ENCODE measurements at places on chromosomes 16 and 17. TPM values are rescaled to one million over a fixed set of nuclear protein-coding genes. Genes with fewer than 3 reads are reported as not detected.

DNA sequence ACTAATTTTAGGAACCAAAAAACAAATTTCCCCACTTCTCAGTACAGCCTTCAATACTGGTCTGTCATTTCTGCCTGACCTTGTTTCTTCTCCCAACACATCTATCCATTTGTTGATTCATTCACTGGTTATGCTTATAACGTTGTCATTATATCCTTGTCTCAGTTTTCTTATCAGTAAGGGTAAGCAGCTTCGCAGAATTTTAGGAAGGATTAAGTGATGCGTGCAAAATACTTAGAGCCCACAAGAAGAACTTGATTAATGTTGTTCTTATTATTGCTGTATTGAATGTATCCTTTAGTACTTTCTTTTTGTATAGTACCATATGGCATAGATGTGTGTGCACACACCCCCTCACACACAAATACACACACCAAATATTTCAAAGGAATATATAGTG is 403.5 kb upstream of the HSBP1 start:
- no peak for DNase-seq

PLEKHH3 gene
- 44.1 TPM for total RNA-seq

B4GALNT2 gene
- under 0.01 TPM for total RNA-seq

DNA sequence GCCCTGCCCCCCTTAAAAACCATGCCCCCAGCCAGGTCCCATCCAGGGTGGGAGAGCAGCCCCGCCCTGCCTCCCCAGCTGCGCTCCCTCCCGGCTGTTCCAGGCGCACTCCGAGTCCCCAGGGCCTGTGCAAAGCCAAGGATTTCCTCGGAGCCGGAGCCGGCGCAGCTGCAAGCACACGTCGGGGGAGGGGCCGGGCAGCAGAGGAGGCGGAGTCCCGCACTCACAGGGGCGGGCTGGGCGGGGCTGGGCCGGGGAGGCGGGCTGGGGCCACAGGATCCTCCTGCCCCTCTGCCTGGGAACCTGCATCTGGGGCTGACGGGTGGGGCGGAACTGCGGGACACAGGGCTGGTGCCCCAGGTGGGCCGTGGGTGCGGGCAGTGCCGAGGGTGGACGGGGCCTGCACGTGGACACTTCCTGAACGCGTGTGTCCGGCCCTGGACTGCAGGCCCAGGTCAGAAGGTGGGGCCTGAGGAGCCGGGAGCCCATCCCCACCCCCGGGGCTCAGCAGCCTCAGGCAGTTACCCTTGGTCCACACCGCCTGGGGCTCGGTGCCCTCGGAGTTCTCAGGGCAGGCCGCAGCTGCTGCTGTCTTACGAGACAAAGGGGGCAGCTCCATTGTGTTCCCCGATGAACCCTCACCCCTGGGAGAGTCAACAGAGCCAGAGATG is 24.0 kb upstream of the SSTR5 start:
- DNase-seq, result peak; percentile 95

GRCh38 chr17:3688027-3688553 is 7.9 kb downstream of the P2RX5 start:
- DNase-seq, result no peak

DNA sequence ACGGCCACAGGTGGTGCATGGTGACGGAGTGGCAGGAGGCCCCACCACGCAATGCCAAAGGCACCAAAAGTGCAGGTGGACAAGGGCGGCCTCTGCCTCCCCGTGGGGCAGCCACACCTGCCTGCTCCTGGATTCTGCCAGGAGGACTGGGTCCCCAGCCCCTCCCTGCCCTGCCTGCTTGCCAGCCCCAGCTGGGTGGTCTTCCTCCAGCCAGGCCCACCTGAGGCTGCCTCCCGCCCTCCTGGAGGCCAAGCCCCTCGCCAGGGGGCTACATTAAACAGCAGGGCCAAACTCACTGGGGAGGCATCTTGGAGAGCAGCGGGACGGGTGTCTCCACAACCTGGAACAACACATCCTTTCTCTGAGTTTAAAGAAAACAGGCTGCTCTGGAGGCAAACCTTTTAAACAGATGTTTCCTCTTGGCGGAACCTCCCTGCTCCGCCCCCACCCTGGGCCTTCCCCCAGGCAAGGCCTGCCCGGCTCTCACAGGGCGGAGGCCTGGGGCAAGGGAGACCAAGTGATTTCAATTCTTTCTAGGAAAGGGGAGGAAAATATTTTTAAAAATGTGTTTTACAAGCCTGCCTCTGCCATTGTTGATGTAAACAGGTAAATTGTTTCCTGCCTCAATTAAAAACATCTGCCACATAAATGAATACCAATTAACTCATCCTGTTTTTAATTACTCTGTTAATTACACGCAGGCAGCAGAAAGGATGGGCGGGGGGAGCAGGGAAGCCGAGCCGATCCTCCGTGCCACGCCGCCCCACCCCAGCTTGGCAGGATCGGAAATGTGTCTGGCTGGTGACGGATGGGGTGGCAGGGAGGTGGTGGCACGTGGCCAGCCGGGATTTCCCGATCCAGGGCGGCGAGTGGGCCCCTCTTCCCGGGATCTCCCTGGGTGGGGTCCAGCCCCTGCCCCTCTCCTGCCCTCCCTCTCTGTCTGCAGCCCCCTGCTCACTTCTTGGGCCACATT is 54.4 kb upstream of the PABPN1L start:
- peak; percentile 96 for DNase-seq

- DNase-seq, result no peak
Observed at GRCh38 chr16:89720551-89720812, 216 bp downstream of the VPS9D1 start.

DNA sequence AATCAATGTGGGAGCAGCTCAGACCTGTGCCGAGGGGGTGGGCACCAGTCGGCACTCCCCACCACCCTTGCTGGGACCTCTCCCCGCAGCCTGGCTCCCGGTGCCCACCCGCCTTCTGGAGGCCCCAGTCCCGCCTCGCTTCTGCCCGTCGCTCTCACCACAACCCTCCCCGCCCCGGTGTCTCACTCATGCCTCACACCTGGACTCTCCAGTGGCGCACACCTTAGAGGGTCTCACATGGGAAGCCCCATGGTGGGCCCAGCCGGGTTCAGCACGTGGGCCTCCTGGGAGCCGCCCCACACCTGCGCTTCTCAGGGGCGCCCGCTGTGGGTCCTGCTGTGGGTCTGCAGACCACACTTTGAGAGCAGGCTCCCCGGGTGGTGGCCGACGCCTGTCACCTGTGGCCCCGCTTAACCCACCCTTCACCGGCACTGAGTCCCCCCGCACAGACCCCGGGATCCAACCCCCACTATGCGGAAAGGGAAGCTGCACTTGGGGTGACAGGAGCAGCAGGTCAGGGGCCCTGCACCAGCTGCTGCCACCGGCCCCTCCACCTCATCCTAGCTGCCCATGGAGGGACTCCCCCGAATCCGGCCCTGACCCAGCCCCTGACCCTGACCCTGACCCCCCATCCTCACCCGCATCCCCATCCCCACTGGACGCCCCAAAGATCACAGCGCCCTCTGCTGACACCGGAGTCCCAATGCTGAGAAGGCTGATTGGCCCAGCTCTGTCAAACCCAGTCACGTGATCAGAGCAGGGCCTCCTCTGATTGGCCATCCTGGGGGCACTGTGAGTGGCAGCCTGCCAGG is 27.4 kb upstream of the SLC38A10 start:
- no peak for DNase-seq

DNA sequence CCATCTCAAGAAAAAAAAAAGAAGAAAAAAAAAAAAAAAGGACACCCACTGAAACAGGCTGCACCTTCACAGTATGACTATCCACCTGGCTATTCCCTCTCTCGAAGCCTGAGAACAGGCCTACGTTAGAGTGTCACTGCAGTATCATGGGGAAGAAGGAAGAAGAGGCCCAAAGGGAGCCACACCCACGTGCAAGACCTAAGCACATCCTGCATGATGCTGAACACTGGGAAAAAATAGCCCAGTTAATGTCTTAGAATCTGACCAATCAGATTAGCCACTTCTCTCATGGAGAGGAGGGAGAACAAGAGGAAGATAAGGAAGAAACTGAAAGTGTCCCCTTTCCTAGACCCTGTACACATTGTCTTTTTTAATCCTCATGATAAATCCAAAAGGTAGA is 19.5 kb upstream of the MED13 start:
- no peak for DNase-seq

DNA sequence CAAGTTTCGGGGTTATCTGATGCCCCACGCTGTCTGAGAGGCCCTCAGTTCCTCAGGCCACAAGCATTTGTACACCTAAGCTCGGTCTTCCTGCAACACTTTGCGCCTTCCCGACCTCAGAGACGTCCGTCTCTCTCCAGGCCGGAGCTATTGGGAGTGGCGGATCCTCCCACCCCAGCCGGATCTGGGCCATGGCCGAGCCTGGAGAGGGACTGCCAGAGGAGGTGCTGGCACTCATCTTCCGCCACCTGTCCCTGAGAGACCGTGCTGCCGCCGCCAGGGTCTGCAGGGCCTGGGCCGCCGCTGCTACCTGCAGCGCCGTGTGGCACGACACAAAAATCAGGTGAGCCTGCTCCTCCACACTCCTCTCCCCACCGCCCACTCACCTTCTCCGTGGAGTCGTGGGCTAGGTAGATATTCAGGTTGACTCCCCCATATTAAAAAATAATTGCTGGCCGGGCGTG is 1.9 kb downstream of the FBXL8 start:
- no peak for DNase-seq

ANKRD40CL gene
- not detected for total RNA-seq

GRCh38 chr16:63717806-63718205 is 1404.1 kb downstream of the CDH11 start:
- no peak for DNase-seq

DNA sequence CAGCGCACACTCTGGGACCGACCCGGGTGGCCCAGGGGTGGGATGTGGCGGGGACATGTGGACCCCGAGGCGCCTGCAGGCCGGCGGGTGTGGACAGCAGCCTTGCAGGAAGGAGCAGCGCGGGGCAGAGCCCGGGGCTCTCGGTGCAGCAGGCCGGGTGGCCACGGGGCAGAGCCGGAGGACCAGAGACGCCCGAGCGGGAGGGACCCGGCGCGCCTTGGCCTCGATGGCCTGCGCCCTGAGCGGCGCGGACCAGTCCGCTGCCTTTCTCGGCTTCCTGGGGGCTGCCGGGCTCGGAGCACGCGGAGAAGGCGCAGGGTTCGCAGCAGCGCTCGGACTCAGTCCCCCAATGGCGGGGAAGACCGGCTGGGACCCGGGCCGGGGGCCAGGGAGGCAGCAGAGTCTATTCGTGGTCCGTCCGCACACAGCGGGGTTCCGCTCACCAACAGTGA is 43.4 kb downstream of the OSBPL7 start:
- DNase-seq, result no peak

GRCh38 chr17:47957591-47958490 is at the start of gene PRR15L:
Gene PRR15L, minus strand, starts transcription at chr17:47957883. Its CDS starts 4,649 bp downstream, at chr17:47953234.
- DNase-seq, result no peak

- DNase-seq, result no peak
Observed at GRCh38 chr17:39271546-39271945, 45.8 kb upstream of the STAC2 start.

DNA sequence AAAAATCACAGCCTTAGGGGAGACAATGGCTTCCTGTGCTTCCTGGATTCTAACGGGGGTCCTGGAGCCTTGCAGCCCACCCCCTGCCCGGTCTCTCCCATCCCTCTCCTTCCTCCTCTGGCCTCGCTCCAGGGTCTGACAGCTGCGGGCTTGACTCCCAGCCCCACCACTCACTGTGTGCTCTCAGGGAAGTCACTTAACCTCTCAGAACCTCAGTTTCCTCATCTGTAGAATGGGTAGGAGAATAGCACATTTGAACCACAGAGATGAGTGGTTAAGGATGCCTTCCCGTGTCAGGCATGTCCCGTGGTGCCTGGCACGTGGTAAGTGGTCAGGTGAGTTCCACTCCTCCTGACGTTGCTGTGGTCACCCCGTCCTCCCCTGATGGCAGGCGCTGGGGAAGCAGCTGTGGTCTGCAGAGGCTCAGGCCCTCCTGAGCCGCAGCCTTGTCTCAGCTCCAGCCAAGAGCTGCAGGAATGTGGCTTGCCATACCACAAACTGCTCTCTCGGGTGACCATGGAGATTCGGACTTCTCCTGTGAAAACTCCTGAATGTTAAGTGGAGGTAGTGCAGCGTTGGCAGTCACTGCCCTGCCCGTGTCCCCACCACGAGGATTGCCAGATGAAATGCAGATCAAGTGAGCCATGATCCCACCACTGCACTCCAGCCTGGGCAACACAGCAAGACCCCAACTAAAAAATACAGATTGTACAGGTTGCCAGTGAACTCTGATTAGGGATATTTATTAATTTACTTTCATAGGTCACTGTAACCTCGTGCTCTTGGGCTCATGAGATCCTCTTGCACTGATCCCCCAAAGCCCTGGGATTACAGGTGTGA is 85.7 kb downstream of the NT5M start:
- no peak for DNase-seq

DNA sequence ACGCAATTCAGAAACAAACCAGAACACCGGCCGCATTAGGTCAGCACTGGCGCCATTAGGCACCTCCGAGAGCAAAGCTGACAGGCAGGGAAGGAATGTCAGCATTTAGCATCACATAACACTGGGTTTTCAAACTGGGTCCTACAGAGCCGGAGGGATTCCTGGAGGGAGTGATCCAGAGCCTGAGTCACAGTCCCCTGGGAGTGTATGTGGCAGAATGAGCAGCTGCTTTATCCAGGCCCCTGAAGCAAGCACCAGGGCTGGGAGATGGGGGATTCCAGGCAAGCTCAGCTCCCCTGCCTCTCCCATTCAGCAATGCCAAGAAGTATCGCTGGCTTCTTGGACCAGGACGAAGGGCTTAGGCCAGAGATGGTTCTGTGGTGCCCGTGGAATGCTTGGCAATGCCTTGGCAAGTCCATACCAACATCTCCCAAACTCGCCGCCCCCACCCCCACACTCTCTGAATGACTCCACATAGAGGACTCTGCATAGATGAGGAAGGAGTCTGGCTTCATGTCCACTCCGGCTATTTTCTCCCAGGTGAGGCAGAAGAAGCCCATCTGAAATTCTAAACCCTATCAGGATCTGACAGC is 20.4 kb downstream of the GAS7 start:
- peak; percentile 70 for DNase-seq

- no peak for DNase-seq
Observed at GRCh38 chr17:14859542-14859941, 405.6 kb downstream of the PMP22 start.

ESRP2 gene
- 0.09 TPM for total RNA-seq

HBM gene
- 15.2 TPM for total RNA-seq

Data from muscle of leg (tissue), 16 donors.